ENCODE measurements at places on chromosomes 11 and 22.
A peak's percentile ranks its signal among the peaks of the same experiment; 100 is the strongest.

- peak; percentile 89 for DNase-seq
Measured at GRCh38 chr22:50250555-50251476, at the start of gene HDAC10. Gene HDAC10, minus strand, starts transcription at chr22:50251265. Its CDS starts 233 bp downstream, at chr22:50251032.

GRCh38 chr11:33970984-33971466 is 79.1 kb upstream of the LMO2 start:
- peak; percentile 52 for DNase-seq

DNA sequence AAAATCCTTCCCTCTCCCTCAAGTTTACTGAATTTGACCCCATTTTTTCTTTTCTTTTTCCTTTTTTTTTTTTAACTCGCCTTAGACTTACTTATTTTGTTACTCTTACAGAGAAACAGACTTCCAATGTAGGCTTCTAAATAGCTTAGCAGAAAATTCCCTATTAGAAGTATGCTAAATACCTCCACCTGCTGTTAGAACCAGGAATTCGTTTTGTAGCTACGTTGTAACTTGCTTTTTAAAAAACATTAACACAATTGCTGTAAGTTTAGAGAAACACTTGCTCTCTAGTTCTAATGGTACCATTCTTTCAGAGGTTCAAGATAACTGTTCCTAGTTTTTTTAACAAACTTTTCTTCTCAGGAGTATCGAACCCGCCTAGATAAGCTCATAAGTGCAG is 324.2 kb downstream of the DCDC1 start:
- no peak for DNase-seq

DNA sequence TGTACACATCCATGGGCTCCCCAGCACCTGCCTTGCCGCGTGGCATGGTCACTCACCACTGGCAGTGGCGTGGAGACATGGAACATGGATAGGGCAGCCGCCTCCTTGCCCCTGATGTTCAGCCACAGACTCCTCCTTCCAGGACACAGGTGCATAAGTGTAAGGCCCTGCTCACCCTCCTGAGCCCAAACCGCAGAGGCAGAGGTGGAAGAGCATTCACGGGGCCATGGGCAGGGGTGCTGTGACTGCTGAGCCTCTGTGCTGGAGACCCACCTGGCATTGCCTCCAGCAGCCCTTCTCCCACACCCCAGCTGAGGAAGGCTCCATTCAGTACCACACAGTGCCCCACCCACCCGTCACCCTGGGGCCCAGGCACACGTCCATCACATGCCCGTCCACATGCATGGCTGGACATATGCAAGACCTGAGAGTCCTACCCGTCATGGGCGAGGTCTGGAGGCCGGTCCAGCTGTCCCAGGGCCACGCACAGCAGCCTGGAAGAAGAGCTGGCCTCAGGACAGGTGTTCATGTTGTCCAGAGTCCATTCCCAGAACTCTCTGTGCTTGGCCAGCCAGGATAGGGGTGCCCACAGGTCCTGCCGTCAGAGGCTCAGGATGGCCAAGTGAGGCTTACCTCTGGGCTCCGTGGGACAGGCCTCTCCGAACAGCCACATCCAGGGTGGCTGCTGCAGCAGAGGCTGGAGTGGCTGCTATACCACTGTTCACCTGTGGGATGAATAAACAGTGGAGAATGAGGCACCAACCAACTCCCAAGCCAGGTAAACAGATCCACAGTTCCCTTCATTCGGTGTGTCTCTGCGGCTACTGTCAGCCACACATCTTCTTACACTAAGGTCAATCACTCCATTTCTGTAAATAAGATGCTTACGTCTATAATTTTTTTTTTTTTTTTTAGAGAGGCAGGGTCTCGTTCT is 1.7 kb upstream of the TUBGCP6 start:
- peak; percentile 62 for DNase-seq

- DNase-seq = no peak
Measured at GRCh38 chr11:43690929-43691725, 10.6 kb downstream of the HSD17B12 start.

- no peak for DNase-seq
Measured at GRCh38 chr22:41912338-41913039, 2.4 kb downstream of the SHISA8 start.

DNA sequence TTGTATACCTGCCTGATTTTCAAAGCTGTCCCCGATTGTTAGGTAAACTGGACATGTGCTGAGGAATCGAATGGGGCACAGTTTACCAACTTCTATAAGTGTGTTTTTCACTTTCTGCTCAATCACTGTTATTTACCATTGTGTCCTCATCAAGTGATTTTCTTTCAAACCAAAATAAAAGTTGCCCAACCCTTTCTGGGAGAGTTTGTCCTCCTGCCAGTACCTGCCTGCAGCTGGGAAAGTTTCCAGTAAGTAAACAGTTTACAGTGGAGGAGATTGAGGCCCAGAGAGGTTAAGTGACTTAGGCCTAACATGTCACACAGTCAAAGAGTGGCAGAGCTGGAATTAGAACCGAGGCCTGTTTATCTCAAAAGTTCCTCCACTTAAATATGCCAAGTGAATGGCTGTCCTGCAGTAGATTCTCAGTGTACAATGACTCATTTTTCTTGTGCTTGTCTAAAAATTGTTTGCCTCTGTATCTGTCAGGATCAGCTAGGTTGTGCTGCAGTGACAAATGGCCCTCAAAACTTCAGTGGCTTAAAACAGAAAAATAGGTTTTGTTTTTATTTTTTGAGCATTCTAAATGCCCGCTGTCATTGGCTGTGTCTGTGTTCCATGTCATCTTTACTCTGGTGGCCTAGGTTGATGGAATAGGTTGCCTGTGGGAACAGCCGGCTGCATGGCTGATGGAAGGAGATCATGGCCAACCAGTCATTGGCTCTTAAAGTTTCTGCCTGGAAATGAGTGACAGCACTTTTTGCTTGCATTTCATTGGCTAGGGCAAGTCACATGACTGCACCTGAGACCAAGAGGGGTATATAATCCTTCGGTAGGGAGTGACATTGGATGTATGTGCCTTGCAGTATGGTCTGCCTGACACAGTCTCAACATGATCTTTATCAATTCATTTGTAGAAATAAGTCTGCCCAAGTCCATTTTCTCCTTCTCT is 61.8 kb upstream of the CRYBB3 start:
- no peak for DNase-seq

GRCh38 chr11:73157101-73158010 is 15.2 kb upstream of the FCHSD2 start:
- DNase-seq = peak; percentile 54
